ENCODE measurements at places on chromosomes 16 and 17.

- no peak for DNase-seq
These were observed 4.1 kb downstream of the UBFD1 start for GRCh38 chr16:23561586-23561985.

DNA sequence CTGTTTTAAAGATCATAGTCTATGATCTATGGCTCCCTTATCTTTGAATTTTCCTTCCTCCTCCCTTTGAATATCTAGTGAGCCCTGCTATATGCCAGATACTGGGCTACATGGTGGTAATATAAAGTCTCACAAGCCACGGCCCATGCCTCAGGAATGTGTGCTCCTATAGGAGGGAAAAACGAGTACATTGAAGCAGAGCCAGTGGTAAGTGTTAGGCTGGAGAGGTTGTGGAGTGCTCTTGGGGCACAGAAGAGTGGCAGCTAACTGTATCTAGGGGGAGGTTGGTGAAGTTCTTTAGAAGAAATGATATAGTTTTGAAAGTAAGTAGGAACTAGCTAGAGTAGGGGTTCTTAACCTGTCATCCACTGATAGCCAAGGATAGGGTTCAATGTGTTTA, 105.8 kb upstream of the PMFBP1 start:
- DNase-seq = no peak

GRCh38 chr16:85908444-85908843, 9.5 kb downstream of the IRF8 start:
- DNase-seq = no peak

- DNase-seq = no peak
These were observed 133.7 kb upstream of the MON1B start for GRCh38 chr16:77057161-77057774.
